NAMALWA (cell line): ENCODE measurements at places on chromosomes 16 and 17.

DNA sequence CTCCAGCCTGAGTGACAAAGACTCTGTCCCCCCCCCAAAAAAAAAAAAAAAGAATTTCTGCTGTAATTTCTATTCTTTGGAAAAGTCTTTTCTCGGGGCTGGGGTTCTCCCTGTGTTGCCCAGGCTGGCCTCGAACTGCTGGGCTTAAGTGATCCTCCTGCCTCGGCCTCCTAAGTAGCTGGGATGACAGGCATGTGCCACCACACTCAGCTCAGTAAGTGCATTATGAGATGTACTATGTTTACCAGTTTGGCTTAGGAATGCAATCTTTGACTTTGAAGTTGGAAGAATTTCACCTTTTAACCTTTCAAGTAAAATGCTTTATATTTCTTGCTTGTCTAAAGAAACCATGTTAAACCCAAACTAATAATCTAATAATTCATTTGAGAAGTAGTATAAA is 28.0 kb upstream of the ADCY7 start:
- DNase-seq: no peak

- no peak for DNase-seq
These were observed 46.0 kb downstream of the HOXB1 start for GRCh38 chr17:48484850-48485249.

DNA sequence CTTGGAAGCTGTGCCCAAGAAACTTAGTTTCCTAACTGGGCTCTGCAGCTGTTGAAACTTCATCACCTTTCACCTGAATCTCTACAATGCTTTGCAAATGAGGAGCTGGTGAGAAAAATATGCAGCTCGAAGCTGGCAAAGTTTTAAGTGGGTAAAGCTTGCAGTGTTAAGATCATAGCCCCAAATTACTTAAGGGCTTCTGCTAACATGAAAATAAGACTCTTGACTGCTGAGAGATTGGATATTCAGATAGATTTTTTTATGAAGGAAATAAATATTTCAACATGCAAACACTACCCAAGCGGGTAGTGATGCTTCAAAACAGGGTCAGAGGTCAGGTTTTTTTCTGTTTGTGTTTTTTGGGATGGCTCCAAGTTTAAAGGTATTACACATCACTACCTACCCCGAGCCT is 278.7 kb downstream of the FTO start:
- DNase-seq: no peak

DNA sequence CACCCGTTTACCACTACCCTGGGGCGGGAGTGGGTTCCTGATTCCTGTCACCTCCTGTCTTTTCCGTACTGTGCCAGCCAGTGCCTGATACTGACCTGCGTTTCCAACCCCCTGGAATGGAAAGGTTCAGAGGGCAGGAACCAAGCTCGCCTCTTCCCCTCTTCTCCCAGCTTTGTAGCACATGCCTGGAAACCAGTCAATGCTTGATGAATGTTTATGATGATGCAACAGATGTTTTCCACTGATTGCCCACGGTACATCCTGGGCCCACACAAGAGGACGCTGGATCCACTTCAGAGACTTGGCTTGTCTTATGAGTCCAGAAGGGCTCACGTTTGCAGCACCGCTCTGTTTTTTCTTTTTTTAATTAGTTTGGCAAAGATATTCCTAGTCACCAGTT is 262.0 kb downstream of the CPPED1 start:
- no peak for DNase-seq

- DNase-seq: no peak
These were observed 139.7 kb downstream of the AATF start for GRCh38 chr17:37088459-37088858.

GRCh38 chr17:75346906-75347305 is 57.7 kb upstream of the SLC25A19 start:
- peak; percentile 37 for DNase-seq

DNA sequence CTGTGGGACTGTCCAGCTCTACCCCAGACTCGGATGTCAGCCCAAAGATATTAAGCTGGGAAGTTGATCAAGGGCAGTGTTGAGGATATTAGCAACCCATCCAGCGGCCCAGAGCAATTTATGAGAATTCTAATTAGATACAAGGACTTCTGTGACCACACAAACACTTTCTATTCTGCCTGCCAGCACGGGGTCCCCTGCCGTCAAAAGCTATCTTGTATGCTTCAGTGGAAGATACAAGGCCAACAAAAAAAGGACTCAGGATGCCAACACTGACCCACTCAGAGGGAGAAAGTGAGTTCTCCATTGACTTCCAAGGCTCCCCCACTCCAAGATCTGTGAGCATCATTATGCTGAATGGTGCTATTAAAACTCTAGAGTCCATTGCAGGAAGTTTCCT is 390.7 kb downstream of the GRIN2A start:
- DNase-seq: no peak

DNA sequence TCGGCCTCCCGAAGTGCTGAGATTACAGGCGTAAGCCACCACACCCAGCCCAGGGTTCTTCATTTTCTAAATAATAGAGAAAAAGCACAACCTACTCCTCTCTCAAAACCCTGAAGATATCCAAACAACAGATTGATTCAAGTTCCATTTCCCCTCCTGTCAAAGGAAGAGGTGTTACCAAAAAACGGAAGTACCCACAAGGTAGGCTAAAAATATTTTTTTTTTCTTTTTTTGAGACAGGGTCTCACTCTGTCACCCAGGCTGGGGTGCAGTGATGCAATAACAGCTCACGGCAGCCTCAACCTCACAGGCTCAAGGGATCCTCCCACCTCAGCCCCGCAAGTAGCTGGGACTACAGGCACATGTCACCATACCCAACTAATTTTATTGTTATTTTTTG is 18.9 kb downstream of the UTP6 start:
- DNase-seq: peak; percentile 61

- no peak for DNase-seq
These were observed 12.6 kb upstream of the MRPL38 start for GRCh38 chr17:75917141-75917916.

- no peak for DNase-seq
These were observed 1.1 kb downstream of the ZFHX3 start for GRCh38 chr16:73046849-73047214.

- peak; percentile 58 for DNase-seq
These were observed 15.4 kb downstream of the NAA60 start for GRCh38 chr16:3458852-3459361.

- DNase-seq: no peak
These were observed 147.8 kb downstream of the IRF8 start for GRCh38 chr16:86046667-86047270.

DNA sequence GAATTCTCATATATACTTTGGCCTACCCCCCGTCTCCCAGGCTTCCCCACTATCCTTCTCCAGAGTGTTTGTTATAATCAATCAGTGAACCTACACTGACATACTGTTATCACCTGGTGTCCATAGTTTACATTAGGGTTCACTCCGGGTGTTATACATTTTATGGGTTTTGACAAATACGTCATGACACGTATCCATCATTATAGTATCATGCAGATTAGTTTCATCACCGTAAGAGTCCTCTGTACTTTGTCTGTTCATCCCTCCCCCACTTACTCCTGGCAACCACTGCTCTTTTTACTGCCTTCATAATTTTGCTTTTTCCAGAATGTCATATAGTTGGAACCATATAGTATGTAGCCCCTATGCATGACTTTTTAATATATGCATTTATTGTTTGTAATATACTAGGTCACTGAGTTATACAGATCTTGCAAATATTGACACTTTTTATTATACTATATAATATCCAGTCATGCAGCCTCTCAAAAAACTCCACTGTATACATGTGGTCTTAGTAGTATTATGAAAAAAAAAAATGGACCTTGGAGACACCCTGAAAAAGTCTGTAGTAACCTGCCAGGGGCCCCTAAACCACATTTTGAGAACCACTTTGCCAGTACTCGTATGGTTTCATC is 28.4 kb downstream of the PPM1D start:
- no peak for DNase-seq

- DNase-seq: no peak
These were observed 102.0 kb upstream of the ADAMTS18 start for GRCh38 chr16:77536809-77537208.

GRCh38 chr16:1097800-1098199 is 1.8 kb upstream of the C1QTNF8 start:
- DNase-seq: no peak

- DNase-seq: no peak
These were observed 12.4 kb upstream of the SLC25A19 start for GRCh38 chr17:75301502-75302206.

GRCh38 chr16:72657791-72658190 is 390.1 kb downstream of the ZFHX3 start:
- peak; percentile 30 for DNase-seq

- no peak for DNase-seq
These were observed 201.1 kb downstream of the SNX29 start for GRCh38 chr16:12177643-12178042.

DNA sequence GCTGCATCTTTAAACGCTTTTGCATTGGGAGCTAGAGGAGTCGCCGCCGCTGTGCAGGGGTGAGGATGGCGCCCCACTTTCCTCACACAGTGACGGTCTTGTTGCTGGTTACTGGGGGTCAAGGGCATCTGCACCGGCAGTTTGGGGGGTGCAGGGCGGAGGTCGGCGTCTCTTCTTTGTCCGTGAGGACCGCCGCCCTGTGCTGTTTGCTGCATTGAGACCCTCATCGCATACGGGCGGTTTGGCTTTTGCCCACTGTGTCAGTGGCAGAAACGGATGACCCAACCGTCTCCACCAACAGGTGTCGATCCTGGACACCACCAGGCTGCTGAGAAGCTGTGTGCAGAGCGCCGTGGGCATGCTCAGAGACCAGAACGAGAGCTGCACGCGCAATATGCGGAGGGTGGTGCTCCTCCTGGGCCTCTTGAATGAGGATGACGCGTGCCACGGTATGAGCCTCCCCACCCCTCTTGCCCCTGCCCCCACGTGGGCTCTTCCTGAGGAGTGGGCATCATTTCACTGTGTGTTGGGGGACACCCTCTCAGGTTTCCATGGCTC is 61.2 kb upstream of the ENDOV start:
- no peak for DNase-seq

GRCh38 chr17:63984651-63985386 is 12.1 kb upstream of the SCN4A start:
- no peak for DNase-seq

DNA sequence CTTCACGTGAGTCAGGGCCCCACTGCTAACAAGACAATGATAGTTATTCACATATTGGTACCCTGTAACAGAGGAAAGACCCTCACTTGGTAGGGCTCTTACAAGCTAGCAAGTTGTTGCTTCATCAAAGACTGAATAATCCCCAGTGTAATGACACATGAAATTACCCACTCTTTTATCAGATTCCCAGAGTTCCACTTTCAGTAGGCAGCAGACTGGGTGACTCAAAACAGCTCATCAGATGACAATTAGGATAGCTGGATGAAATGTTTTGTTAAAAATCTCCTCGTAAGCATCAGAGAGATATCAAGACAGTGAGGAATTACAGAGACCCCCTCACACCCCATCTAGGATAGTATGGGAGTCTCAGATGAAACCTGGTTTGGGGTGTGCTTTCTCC is 6.8 kb upstream of the OR1E2 start:
- DNase-seq: no peak

DNA sequence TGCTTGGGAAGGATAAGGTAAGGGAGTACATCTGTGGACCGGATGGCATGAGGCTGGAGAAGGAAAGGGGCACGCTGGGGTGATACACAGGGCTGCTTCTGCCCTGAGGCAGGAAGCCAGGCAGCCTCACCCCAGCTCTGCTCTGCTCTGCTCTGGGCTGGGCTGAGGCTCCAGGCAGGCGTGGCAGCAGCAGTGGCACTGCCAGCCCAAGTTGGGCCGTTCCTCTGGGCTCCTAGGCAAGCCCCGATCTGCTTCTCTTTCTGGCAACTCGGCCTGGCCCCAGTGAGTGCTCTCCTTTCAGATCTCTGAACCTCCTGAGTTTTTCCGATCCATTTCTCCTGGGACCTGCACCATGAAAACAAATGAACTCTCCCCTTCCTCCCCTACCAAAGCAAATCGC is 44.9 kb downstream of the VAC14 start:
- DNase-seq: no peak
